Right ventricle myocardium inferior (tissue), 1 donor: ENCODE measurements at places on chromosomes 2 and 18. TPM values are rescaled to one million over a fixed set of nuclear protein-coding genes. Genes with fewer than 3 reads are reported as not detected.

SCN1A gene
- total RNA-seq, result 0.38 TPM

TFCP2L1 gene
- total RNA-seq, result 0.30 TPM

KHK gene
- 4.5 TPM for total RNA-seq

MYOM1 gene
- total RNA-seq, result 611 TPM

UGT1A10 gene
- not detected for total RNA-seq

TUBA3E gene
- 80.0 TPM for total RNA-seq

BOLL gene
- total RNA-seq, result not detected

BCL11A gene
- total RNA-seq, result 37.5 TPM

IL36G gene
- total RNA-seq, result not detected

RESP18 gene
- not detected for total RNA-seq

ST6GAL2 gene
- 0.38 TPM for total RNA-seq

ESPNL gene
- total RNA-seq, result not detected

PCARE gene
- 0.51 TPM for total RNA-seq
